ENCODE measurements at places on chromosomes 1 and 21.

DNA sequence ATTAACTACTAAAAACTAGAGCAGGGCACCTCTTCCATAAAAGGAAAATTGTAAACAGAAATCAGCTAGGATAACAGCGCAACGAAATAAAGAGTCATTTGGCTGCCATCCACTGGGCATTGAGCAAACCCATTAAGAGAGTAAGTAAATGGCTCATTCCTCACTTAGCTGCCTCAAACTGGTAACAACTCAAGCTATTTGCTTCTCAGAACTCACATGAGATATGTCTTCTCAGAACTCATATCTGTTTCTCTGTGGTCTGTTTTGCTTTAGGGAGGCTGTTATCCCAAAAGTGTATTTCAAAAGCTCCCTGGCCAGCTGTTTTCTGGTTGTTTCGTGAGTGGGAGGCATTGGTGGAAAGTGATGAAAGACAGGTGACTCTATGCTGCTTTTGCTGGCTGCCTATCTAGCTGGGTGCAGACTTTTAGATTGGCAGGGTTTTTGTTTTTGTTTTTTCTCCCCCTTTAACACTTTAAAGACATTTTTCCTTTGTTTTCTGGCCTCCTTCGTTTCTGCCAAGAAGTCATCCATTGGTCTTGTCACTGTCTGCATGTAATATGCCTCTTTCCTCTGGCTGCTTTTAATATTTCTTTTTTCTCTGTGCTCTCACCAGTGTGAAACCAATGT is 269.2 kb upstream of the RGS18 start:
- DNase-seq = no peak

DNA sequence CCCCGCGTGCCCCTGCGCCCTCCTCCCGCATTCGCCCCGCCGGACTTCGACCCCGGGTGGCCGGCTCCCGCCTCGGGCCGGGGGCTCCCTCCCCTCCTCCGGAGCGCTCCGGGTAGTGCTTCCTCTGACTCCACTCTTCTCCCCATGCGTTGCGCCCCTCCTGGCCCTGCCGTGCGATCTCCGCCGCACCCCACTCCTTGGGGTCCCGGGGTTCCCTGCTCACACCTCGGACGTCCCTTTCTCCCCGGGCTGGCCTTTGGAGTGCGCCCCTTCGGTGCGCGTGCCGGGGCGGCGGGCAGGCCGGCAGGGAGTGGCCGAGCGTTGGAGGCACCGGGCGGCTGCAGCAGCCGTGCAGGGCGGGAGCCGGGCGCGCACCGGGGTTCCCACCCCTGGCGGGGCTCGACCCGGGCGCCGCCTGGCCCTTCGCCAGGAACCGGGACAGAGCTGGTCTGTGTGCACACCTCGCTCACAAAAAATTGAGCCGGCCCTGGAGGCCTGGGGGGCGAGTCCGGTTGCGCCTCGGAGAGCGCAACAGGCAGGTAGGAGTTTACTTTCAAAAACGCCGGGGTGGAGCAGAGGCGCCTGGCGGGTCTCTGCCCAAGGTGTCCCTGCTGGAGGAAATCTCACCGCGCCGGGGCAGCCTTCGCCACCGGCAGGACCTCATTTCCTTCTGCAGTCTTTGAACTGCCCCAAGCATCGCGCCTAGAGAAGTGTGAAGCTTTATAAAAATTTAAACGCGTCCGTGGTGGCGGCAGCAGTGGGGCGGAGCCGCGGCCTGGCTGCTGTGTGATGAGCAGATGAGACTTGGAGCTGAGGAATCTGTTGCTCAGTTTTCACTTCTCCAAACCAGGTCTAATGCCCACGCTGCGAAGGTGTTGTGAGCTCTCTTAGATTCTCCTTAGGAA is 650 bp downstream of the VANGL1 start:
- no peak for DNase-seq

- no peak for DNase-seq
Measured at GRCh38 chr1:10901891-10902805, 105.7 kb upstream of the CASZ1 start.

GRCh38 chr1:185674201-185674600 is 60.0 kb upstream of the HMCN1 start:
- peak; percentile 10 for DNase-seq

DNA sequence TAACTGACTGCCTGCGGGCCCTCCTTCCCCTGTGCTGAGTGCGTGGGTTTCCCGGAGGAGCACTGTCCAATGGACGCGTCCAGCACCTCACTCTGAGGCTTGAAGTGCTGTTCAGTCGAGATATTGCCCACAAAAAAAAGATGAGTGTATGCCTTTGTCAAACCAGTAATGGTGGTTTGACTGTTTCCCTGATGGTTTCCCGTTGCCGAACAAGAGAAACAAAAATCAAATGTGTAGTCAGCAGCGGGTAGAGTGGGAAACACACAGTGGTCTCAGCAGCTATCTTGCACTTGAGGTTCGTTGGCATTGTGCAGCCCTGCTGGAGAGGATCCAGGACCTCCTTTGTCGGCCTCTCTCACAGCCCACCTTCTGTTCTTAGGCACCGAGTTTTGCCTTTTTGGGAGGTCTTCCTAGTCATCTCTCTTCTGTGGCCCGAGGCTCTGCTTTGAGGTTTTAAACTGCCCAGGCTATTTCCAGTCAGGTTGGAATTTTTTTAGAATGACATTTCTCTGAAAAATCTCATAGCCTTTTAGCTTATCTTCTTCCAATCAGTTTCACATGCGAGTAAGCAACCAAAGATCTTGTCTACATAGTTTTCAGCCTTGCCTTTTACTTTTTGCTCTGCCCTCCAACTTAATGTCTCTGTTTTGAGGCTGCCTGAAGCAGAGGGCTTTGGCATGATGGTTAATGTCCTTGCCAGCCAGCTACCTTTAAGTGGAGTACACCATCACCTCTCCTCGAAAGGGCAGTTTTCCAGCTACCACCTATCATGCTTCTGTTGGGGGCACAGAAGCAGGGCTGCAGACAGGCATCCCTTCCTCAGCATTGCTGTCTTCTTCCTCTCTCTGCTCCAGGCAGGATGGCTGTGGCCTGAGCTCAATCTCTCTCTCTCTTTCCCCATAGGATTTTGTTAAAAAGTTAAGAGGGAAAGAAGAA is 132.3 kb downstream of the URB2 start:
- DNase-seq = no peak

- no peak for DNase-seq
Measured at GRCh38 chr1:148166558-148167492, 14.7 kb upstream of the NBPF11 start.

- DNase-seq = no peak
Measured at GRCh38 chr1:118985640-118986554, 2.2 kb downstream of the TBX15 start.

GRCh38 chr1:161421456-161421855 is 53.8 kb upstream of the CFAP126 start:
- no peak for DNase-seq

- DNase-seq = no peak
Measured at GRCh38 chr21:43942621-43943020, 69.5 kb upstream of the TRAPPC10 start.

DNA sequence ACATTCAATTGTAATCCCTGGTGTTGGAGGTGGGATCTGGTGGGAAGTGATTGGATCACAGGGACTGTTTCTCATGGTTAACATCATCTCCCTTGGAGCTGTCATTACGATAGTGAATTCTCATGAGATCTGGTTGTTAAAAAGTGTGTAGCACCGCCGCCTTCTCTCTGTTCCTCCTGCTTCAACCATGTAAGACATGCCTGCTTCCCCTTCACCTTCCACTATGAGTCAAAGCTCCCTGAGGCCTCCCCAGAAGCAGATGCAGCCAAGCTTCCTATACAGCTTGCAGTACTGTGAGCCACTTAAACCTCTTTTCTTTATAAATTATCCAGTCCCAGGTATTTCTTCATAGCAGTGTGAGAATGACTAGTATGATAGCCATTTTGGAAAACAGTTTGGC is 30.1 kb upstream of the TRIM62 start:
- no peak for DNase-seq

DNA sequence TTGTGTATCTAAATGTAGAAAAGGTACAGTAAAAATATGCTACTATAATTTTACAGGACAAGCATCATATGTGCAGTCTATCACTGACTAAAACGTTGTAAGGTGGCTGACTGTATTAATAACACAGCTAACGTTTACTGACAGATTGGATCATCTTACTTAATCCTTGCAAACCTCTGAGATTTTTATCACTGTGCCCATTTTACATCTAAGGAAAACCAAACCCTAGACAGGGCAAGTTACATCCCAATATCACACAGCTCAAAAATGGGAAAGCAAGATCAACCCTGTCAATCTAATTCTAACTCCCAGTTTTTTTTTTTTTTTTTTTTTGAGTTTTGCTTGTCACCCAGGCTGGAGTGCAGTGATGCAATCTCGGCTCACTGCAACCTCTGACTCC is 7.5 kb upstream of the RIT1 start:
- no peak for DNase-seq

- DNase-seq = no peak
Measured at GRCh38 chr1:213332491-213332890, 281.4 kb downstream of the RPS6KC1 start.

GRCh38 chr21:29669416-29669815 is 270.4 kb downstream of the GRIK1 start:
- no peak for DNase-seq

GRCh38 chr21:44269090-44269489 is 7.4 kb upstream of the DNMT3L start:
- no peak for DNase-seq

GRCh38 chr1:171769754-171770153 is 11.7 kb upstream of the METTL13 start:
- DNase-seq = no peak

GRCh38 chr1:87132284-87132870 is 196.3 kb upstream of the LMO4 start:
- no peak for DNase-seq

GRCh38 chr1:85756864-85757263 is 48.6 kb upstream of the ZNHIT6 start:
- no peak for DNase-seq

GRCh38 chr1:201213926-201214325 is 23.3 kb downstream of the IGFN1 start:
- no peak for DNase-seq

GRCh38 chr1:108716437-108717230 is 3.9 kb downstream of the FNDC7 start:
- no peak for DNase-seq

GRCh38 chr1:162982364-162982763 is 86.8 kb upstream of the RGS4 start:
- DNase-seq = no peak

DNA sequence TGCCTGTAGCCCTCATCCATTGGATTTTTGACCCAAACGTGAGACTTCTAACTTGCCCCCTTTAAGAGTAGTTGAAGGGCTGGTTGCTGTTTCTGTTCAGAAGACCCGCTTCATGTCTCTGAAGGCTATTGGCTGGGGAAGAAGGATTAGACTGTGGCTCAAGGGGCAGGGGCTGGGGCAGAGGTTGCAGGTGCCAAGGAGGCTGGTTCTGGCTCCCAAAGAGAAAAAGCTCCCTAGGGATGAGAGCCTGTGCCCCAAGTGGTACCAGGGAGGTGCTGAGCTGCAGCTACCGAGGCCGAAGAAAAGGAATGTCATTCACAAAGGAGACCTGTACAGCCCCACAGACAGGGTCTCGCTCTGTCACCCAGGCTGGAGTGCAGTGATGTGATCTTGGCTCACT is 5.8 kb downstream of the WNT3A start:
- no peak for DNase-seq

DNA sequence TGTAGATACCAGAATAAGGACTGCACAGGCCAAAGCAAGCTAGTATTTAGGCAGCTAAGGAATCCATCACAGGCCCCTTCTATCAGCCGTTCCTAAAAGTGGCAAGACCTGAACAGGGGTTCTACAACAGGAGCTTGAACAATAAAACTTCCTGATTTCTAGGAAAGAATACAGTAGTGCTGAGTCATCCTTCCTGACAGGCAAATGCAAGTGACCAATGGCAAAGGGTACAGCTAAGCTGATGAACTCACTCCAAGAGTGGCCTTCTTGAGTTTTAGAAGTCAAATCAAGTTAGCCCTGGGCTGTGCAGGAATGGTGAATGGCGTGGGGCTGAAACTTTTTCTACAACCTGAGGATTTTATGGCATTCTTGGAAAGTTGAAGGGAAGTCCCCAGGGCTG is 112.9 kb downstream of the GREM2 start:
- no peak for DNase-seq
